T-helper 1 cell (primary cell): ENCODE measurements at places on chromosomes 11 and 22.

GRCh38 chr11:85784480-85785265 is 26.3 kb downstream of the SYTL2 start:
- no peak for DNase-seq

- no peak for DNase-seq
Observed at GRCh38 chr22:33219648-33220384, 161.6 kb upstream of the SYN3 start.

GRCh38 chr11:103904324-103904667 is 132.1 kb upstream of the DDI1 start:
- no peak for DNase-seq

- DNase-seq = no peak
Observed at GRCh38 chr11:2077061-2077802, 62.0 kb downstream of the IGF2 start.

DNA sequence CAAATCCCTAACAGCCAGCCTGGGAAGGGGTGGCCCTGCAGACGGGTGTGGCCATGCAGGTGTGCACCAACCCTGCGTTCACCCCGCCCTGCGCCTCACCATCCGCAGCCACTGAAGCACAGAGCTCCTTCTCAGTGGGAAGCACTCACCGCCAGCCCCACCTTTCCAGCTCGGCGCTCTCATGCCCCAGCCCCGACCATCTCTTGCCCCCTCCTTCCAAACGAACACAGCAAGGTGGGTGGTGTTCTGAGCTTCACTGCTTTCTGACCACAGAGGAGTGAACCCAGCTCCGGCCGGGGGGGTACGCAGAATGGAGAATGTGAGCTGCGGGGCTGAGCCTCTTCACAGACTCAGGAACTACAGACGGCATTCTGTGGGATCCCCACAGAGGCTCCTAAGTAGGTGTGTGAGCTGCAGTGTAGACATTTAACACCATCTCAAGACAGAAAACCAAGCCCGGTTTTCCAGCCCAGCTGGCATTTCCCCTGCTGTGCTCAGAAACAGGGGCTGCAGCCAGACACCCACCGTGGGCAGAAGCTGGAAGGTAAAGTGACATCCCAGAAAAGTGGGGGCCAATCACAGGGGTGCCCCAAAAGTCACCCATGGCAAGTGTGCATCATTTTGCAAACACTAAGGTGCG is 88.4 kb upstream of the RTL6 start:
- DNase-seq = no peak

DNA sequence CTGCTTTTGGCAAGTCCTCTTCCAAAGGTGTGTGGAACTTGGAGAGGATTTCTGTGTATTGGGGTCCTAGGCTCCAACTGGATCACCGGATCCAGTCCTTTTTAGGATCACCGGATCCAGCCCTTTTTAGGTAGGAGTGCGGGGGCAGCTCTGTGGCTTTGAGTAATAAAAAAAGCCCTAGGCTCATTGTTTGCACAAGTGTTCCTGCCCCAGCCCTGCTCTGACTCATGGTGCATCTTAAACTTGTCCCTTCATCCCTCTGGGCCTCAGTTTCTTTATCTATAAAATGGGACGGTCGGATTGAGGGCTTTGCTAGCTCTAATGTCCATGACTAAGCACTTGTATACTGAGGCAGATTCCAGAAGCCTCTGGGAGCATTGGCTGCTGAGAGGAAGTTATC is 22.7 kb upstream of the CD44 start:
- no peak for DNase-seq
